ENCODE measurements at places on chromosomes 4 and X.

DNA sequence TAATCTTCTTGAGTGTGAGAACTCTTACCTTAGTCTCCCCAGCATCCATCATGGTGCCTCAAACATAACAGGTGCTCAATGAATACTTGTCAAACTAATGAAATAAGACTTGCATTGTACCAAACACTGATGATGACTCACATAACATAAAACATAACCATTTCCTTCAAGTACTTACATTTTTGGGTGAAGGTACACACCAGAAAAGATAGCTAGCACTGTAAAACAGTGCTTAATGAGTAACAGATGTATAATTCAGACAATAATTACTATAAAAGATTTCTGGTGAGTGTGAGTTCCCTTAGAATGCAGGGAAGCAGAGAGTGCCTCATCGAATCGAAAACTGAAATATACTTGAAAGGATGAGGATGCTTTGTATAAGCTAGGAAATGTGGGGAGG is 70.1 kb upstream of the HCCS start:
- DNase-seq, result no peak

DNA sequence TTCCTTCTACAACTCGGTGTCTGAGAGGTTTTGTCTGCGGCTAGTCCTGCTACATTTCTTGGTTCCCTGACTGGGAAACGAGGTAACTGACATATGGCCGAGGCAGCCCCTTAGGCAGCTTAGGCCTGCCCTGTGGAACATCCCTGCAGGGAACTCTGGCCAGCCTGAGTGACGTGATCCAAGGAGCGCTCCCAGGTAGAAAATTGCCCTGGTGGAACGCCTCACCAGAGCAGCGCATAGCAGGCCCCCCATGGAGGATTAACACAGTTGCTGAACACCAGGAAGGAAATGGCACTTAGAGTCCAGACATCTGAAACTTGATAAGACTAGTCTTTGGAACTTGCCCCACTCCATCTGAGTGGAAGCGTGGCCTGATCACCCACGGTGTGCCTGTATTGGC is 837.4 kb upstream of the NDST4 start:
- DNase-seq, result no peak

- peak; percentile 46 for DNase-seq
Measured at GRCh38 chr4:153204728-153205648, 745 bp downstream of the TRIM2 start.

DNA sequence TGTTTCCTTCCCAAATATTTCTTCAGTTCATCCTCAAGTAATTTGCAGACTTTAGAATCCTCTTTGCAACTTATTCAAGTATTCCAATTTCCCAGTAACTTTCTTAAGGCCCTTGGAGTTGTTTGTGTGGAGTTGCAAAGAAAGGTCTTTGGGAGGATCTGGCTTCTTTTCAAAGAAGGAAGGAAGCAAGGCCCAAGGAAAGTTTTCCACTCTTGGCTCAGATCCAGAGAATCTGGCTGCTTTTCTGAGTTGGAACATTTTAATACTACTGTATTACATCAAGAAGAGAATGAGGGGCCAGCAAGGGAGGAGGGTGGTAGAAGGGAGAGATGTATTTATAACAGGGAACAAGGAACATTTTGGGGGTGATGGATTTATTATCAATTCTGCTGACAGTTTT is 10.5 kb downstream of the CDX4 start:
- DNase-seq, result no peak

- DNase-seq, result no peak
Measured at GRCh38 chrX:31057691-31058090, 14.2 kb downstream of the FTHL17 start.

DNA sequence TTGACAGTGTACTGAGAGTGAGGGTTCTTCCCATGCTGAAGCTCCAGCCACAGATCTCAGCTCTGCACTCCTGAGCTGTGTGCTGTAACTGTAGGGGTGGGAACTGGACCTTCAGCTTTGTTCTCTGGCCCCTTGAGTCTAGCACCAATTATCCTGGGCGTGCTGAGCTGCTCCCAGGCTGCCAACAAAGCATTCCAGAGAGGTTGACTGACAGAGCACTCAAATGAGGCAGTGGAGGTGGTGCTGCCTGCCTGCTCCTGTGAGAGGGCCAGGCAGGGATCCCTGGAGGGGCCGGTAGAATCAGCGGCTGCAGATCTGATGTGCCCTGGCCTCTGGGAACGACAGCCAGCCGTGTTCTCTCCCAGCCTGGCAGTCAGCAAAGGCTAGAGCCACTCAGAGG is 375.7 kb upstream of the AADAT start:
- no peak for DNase-seq

DNA sequence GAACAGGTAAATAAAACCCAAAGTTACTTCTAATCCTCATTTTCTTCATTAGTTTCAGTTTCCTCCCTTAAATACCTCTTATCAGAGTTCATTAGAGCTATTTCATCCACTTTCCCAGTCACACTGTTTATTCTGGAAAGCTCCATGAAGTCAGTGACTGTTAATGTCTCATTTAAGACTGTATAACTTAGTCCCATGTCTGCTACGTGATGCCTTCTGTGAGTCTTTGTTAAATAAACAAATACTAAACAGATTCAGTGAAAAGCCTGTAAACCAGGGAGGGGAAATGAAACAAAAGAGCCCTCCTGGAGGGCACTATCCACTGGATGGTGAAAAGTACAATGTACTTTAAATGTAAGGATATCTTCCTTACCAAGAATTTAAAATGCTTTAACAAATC is 24.7 kb downstream of the ACE2 start:
- DNase-seq, result no peak

GRCh38 chr4:14445882-14446281 is 556.4 kb upstream of the CPEB2 start:
- DNase-seq, result no peak

- no peak for DNase-seq
Measured at GRCh38 chr4:26568446-26568994, 15.4 kb upstream of the TBC1D19 start.

- no peak for DNase-seq
Measured at GRCh38 chr4:6886886-6887285, 22.7 kb upstream of the TBC1D14 start.

DNA sequence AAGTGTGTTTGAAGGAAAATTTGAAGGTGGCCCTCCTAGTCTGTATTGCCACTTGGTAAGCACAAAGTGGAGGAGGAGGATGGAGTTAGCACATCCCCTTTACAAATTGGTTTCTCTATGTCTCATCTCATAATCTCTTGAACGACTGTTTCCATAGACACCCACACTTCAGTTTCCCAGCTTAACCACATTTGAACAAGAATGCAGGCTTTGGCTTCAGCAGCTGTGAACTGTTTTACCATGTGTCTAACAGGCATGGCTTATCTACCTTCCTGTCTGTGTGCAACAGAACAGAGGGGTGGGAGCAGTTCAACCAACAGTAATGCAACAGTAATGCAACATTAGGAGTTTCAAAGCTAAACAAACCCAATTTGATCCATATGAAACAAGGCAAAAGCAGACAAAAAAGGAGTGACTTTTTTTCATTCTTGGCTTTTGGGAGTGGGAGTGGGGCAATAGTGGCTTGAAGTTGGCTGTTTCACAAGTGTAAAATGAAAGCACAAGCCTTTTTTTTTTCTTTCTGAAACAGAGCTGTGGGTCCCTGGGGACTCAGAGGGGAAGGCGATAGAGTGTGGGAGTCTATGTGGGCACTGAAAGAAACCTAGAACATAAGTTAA is 108.0 kb downstream of the ITM2A start:
- DNase-seq, result peak; percentile 74

GRCh38 chr4:160772668-160773067 is 1391.1 kb downstream of the FSTL5 start:
- no peak for DNase-seq

GRCh38 chr4:109981936-109982335 is 69.3 kb downstream of the EGF start:
- DNase-seq, result no peak

DNA sequence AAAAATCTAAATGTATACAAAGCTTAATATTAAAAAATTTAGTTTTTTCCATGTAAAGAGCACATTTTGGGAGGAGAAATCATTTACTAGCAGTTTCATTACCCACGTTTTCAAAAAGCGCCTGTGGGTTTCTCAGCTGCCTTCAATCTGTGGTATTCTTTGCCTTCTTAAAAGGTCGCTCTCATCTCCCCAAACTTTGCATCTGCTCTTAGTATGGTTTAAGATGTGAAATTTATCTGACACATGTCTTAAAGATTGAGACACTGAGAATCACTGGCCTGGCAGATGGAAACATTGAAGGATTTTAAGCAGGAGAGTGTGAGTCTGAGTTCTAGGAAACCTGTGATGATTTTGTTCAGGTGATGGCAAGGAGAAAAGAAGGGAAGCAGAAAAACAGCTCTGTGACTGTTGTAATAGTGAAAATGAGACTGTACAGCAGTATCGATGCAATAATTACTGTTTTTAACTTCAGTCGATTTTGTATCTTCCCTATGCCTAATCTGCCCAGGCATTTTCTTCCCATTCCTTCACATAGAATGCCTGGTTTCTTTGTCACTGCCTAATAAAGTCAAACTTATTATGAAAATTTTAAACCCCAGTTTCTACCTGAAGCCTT is 75.9 kb downstream of the PAQR3 start:
- no peak for DNase-seq

DNA sequence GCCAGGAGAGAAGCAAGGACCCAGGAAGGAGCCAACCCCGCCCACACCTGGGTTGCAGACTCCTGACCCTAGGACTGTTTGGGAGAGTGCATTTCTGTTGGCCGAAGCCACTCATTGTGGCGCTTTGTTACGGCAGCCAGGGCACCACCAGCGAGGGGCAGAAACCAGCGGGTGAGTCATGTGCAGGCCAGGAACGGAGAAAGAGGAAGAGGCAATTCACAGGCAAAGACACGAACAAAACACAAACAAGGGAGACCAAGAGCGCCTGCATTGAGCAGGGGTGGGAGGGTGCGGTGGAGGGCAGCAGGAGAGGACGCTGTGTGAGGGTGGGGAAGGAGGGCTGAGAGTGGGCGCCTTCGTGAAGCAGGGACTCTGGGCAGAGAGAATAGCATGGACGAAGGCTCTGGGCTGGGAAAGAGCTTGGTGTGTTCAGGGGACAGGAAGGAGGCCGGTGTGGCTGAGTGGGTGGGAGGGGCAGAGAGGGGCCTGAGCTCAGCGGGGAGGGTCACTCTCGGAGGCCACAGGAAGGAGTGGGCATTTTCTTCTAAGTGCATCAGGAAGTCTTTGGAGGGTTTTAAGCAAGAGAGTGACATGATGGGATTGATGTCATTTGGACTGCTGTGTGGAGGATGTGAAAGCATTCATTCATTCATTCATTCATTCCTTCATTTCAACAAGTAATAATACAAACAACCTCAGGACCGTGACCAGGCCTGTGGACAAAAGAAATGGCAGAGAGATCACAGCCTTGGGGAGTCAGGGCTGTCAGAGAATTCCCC is 12.2 kb upstream of the WFS1 start:
- no peak for DNase-seq

GRCh38 chr4:21948347-21949072 is at the start of gene KCNIP4:
KCNIP4 (minus strand) TSS chr4:21948772.
- no peak for DNase-seq

GRCh38 chr4:24897639-24898038 is 15.2 kb downstream of the CCDC149 start:
- DNase-seq, result no peak

GRCh38 chrX:32954125-32954524 is 257.2 kb downstream of the DMD start:
- DNase-seq, result no peak

DNA sequence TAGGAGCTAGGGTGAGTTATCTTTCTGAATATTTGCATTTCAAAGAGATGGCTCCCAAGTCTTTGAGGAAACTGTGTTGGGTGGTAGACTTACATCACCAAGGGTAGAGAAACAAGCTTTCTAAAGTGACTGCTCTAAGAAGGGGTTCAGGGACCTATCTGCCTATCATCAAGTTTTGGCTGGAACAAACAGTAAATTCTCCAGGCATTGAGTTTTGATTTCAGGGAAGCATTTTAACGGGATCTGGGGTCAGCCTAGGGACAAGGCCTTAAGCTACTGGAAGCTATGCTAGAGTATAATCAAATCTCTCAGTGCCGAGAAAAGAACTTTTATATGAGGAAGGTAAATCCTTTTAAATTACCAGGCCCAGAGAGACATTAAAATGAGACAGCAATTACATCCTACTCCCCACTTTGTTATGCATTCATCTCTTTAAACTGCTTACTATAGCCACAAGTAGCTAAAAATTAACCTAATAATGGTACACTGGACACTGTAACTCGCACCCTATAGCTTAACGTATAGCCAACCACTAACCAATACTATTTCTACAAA is 2.0 kb upstream of the NUDT9 start:
- DNase-seq, result no peak

DNA sequence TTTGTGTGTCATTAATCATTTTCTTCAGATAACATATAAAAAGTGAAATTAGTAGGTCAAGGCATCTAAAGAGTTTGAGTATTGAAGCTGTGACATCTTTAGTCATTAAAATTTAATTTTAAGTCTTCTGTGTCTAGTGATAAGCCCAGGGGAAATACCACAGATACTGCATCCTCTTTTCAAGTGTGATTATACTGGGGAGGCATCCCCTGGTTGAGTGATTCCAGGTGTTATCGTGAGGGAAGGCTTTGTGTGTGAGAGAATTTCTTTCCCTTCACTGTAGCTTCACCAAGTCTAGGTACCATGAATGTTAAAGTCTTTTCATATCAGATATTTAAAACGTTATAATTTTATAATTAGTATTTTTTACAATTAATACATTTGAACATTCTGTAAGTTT is 193.4 kb downstream of the FRAS1 start:
- DNase-seq, result no peak

- peak; percentile 58 for DNase-seq
Measured at GRCh38 chr4:185201977-185202962, 1.5 kb downstream of the CFAP97 start.

DNA sequence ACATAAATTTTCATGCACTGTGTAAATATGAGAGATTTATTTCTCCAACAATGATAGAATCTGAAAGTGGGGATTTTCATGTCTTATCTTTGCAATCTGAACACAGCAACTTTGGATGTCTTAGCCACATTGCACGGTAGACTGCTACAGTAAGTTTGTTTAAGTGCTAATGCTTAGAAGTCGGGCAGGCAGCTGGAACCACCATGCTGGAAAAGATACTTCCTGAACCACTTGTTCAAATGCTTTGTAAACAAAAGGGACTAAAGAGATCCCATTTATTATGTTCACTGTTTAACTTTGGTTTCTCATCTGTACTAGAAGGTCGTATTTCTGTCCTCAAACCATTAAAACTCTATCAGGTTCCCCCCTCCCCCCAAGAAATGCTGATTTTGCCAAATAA is 555.9 kb upstream of the DIPK2B start:
- DNase-seq, result no peak

All from CD4-positive, alpha-beta T cell treated with Interleukin-15 for 4 hours (primary cell).